Central memory CD8-positive, alpha-beta T cell (primary cell): ENCODE measurements at places on chromosomes 7 and 10.

GRCh38 chr7:28749638-28750037 is 208.5 kb downstream of the TRIL start:
- DNase-seq: no peak

- DNase-seq: no peak
Measured at GRCh38 chr10:61960396-61961120, 59.1 kb downstream of the ARID5B start.

DNA sequence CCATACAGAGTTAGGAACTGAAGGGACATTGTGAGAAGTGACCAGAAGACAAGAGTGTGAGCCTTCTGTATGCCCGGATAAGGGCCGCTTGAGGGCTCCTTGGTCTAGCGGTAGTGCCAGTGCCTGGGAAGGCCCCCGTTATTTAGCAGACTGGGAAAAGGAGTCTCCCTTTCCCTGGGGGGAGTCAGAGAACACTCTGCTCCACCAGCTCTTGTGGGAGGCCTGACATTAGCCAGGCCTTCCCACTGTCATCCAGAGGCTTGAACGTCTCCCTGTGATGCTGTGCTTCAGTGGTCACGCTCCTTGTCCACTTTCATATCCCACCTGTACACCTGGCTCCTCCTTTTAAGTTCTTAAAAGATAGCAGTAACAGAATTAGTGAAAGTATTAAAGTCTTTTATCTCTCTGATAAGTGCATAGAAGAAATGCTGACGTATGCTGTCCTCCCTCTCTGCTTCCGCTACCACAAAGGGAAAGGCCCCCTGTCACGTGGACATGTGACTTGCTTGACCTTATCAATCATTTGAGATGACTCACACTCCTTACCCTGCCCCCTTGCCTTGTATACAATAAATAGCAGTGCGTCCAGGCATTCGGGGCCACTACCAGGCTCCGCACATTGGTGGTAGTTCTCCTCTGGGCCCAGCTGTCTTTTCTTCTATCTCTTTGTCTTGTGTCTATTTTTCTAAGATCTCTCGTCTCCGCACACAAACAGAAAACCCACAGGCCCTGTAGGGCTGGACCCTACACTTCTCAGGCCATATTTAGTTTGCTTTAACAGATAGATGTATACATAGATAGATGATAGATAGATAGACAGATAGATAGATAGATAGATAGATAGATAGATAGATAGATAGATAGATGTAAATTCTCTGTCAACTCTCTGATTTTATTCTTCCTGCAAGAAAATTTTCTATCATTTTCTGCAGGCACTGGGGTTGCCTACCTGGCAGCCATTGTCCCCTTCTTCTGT is 131.5 kb upstream of the JCAD start:
- no peak for DNase-seq

GRCh38 chr7:1762238-1762945 is 92.3 kb downstream of the ELFN1 start:
- no peak for DNase-seq

- no peak for DNase-seq
Measured at GRCh38 chr7:158809596-158809995, 19.7 kb downstream of the ESYT2 start.

DNA sequence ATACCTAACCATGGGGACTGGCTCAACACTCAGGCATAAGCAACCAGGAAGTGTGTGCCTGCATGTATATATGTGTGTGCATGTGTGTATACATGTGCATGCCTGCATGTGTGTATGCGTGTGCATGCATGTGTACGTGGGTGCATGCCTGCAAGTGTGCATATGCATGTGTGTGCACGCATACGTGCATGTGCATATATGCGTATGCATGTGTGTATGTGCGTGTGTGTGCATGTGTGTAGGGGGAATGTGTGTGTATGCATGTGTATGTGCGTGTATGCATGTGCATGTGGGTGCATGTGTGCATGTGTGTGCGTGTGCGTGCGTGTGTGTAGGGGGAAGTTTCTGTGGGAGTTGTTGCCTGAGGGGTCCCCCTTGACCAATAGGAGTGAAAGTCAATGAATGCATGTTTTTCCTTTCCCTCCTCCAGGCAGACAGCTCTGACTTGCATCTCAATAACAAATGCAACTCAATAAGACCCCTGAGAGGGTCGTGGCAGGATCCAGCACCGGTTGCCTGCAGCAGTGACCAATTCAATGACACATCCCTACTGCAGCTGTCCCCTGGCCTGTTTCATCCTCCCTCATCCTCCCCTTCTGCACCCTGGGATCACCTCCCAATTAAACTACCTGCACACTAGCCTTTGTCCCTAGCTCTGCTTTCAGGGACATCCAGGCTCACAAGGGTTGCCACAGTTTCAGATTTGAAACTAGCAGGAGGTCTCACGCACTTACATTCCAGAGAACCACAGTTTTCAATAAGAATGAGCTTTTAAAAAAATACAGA is 27.0 kb upstream of the FZD8 start:
- DNase-seq: no peak

DNA sequence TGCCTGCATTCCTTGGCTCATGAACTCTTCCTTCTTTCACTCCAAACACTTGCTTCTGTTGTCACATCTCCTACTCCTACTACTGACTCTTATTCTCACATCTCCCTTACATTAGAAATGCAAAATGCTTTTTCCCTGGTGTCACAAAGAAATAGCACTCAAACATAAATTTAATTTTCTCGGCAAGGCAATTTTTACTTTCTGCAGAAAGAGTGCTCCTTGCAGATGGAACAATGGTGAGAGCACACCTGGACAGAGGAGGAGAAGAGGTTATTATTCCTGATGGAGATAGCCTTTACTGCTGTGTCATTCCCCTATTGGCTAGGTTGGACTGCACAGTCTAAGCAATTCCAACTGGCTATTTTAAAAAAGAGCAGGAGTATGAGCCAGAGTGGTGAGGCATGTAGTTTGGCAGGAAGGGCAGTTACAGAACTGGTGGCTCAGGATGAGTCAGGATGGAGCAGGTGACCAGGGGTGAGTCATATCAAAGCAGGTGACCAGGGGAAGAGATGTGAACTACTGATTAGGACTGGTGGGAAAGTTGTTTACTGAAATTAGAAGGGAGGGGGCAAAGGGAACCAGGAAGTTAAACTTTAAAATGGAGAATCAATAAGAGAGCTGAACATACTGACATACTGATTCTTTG is 52.9 kb downstream of the CYP2C9 start:
- no peak for DNase-seq

DNA sequence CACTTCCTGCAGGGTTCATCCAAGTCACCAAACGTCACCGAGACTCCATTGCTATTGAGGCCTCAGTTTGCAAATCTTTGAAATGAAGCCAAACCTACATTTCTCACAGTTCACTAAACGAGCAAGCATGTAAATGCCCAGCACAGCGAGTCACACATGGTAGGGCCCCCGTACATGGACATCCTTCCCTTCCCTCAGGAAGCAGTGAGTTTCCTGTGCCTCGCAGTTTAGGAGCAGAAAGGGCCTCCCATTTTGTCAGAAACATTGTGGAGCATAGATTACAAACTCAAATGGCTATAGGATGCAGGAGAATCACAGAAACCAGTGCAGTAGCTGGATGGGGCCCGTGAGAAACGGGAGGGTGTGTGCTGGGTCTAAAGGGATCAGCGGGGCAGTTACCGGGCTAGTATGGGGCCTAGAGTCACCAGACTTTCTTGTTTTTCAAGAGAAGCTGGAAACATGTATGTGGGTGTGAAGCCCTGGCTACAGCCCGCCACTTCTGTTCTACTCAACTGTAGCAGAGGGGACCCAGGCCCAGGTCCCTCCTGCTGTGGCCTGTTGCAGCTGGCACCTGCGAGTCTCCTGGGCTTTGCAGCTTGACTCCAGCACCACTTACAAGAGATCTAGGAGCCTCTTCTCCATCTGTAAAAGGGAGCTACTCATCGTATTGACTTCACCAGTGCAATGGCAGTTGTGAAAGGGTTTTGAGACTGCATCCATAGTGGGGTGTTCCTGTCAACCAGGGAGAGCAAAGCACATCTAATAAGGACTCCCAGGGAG is 14.2 kb upstream of the SLC18A3 start:
- DNase-seq: no peak
